ENCODE measurements at places on chromosomes 12 and 14. TPM values are rescaled to one million over a fixed set of nuclear protein-coding genes. Genes with fewer than 3 reads are reported as not detected.

GRCh38 chr12:51320695-51321320 lies 3.2 kb downstream of the BIN2 start:
- peak; percentile 68 for DNase-seq

DNA sequence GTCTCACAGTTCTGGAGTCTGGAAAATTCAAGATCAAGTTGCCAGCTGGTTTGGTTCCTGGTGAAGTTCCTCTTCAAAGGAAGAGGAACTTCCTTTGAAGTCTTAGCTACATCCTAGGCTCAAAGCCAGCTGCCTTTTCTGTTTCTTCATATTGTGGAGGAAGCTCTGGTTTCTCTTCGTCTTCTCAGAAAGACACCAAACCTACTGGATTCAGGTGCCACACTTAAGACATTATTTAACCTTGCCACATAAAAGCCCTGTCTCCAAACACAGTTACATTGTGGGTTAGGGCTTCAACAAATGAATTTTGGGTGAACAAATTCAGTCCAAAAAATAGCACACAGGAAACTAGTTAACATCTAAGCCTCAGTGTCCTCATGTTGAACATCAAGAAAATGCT lies 1019.8 kb downstream of the GALC start:
- no peak for DNase-seq

- DNase-seq = no peak
Measured at GRCh38 chr14:29217813-29218450, 451.3 kb downstream of the FOXG1 start.

GRCh38 chr12:71694099-71694820 lies 8.4 kb downstream of the TMEM19 start:
- no peak for DNase-seq

GRCh38 chr14:90005939-90006530 lies 50.3 kb downstream of the TDP1 start:
- no peak for DNase-seq

GRCh38 chr14:20998674-20999366 lies at the start of gene SLC39A2:
Gene SLC39A2 (plus strand): TSS chr14:20999293. CDS start chr14:20999447, 154 bp downstream.
- DNase-seq = peak; percentile 24

DNA sequence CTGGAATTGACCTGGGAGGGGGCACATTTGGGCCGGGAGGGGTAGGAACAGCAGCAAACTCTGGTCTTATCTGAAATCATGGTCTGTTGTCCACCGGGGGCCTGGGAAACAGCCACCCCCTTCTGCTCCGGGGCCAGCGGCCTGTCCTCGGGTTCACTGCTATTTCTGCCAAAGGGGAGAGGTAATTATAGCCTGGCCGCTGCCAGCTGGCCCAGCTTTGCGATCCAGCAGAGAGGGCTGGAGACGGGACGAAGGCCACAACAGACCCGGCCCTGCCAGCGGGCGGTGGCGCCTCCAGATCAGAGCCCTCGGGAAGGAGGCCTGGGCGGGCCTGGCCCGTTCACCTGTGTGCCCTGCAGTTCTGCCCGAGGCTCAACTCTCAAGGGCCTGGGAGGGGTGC lies at the start of gene C14orf180:
Gene C14orf180, plus strand, starts transcription at position 258 of the 400 bp plus-strand sequence. CDS start 6,667 bp downstream, outside the sequence.
- DNase-seq = no peak

DNA sequence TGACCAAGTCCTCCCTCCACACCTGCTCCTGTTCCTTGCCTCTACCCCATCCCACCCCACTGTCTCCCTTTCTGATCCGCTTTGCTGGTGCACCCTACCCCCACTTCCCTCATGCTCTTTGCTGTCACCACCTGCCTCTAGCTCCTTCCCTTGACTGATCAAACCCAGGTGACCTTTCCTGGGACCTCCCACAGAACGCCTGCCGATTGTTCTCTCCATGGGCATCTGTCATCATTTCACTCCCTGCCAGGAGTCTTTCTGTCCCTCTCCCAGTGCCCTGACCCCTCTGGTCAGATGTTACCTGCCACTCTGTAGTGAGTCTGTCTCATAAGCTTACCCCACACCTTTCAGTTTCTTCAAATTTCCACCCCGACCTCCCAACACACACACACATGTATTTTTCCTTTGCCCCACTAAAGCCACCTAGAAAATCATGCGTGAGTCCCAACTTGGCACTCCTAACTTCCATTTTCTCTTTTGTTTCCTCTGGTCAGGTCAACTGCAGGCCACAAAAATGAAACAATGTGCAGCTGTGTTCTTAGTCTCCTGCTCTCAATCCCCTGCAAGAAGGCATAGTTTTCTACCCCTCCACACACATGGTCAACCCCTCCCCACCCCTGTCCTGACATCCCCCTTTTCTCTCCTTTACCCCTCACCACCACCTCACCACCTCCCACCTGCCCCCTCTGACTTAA lies 229.8 kb downstream of the DPF3 start:
- no peak for DNase-seq

DNA sequence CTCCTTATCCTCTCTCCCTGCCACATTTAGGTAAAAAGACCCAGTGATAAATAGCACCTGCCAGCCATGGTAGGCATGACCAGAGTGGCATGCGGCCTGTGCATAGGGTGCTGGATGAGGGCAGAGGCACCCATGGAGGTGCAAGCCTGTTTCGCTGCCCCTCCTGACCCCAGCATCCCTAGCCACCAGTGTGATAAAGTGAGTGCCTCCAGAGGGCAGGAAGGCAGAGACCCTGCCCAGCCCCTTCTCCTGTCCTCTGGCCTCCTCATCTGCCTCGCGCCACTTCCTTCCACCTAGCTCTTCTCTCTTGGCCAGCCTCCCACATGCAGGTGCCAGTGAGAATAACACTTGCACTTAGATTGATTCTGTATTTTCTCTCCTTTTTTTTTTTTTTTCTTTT lies 108.3 kb upstream of the FUT8 start:
- no peak for DNase-seq

GRCh38 chr12:2970744-2971143 lies 11.5 kb downstream of the TEAD4 start:
- DNase-seq = no peak

DNA sequence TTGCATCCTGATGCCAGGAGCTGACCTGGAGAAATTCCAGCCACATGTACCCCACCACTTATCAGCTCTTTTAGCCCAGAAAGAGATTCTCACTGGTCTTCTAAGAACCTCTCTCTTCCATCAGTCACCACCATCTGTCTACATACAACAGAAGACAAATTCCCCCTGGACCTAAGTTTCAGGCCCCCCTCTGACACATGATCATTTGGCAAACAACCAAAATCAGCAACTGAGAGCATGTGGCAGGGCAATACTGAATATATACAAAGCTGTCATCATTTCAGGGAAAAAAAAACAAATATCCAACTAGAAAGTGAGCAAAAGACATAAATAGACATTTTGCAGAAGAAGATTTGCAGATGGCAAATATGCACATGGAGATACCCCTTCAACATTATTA lies 180.2 kb downstream of the FOXN3 start:
- DNase-seq = no peak

GRCh38 chr12:117854339-117855012 lies 114.3 kb downstream of the KSR2 start:
- DNase-seq = peak; percentile 64

- DNase-seq = no peak
Measured at GRCh38 chr14:103530390-103530789, 1.4 kb downstream of the TRMT61A start.

DNA sequence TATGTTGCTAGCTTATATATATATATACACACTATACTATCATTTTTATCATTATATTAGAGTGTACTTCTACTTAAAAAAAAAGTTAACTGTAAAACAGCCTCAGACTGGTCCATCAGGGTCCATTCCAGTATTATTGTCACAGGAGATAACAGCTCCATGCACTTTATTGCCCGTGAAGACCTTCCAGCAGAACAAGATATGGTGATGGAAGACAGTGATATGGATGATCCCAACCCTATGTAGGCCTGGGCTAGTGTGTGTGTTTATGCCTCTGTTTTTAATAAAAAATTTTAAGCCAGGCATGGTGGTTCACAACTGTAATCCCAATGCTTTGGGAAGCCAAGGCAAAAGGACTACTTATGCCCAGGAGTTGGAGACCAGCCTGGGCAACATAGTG lies 86.2 kb downstream of the GCH1 start:
- DNase-seq = no peak

DNA sequence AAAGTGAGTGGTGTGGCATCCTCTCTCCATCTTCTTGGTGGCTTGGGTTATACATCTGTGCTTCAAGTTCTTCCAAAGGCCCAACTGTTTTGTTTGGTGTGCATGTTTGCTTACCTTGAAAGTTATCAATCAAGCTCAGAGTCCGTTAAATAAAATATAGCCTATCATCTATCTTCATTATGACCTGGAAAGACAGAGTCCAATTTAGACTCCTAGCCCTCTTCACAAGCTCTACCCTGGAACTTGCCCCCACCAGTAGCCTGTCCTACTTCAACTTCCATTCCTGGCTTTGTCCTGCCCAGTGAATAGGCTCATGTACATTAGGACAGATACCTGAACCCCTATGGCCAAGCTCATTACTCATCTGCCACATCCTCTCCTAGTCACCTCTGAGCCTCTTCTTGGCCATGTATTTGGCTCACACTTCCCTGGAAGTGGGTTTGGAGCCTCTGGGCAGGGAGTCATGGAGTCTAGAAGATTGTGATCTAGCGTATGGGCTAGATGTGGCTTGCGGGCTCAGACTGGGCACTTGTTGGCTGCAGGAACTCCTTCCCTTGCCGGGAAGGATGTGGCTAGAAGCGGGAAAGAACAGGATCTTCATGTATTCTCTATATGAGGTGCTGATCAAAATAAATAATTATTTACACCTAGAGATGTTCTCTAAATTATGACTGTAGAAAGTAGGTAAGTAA lies 6.4 kb upstream of the SSTR1 start:
- DNase-seq = no peak

DNA sequence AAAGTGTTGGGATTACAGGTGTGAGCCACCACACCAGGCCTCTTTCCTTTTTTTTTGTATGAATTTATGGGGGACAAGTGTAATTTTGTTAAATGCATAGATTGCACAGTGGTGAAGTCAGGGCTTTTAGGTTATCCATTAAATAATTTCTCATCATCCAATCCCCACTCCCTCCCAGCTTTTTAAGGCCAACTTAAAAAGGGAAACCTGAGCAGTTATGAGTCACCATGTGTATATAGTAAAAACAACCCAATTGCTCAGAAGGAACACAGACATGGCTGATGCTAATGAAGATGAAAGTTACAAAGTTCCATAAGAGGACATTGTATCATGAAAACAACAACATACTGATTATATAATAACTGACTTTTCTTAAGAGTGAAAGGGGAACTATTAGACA lies 25.6 kb upstream of the ARID2 start:
- peak; percentile 10 for DNase-seq

DNA sequence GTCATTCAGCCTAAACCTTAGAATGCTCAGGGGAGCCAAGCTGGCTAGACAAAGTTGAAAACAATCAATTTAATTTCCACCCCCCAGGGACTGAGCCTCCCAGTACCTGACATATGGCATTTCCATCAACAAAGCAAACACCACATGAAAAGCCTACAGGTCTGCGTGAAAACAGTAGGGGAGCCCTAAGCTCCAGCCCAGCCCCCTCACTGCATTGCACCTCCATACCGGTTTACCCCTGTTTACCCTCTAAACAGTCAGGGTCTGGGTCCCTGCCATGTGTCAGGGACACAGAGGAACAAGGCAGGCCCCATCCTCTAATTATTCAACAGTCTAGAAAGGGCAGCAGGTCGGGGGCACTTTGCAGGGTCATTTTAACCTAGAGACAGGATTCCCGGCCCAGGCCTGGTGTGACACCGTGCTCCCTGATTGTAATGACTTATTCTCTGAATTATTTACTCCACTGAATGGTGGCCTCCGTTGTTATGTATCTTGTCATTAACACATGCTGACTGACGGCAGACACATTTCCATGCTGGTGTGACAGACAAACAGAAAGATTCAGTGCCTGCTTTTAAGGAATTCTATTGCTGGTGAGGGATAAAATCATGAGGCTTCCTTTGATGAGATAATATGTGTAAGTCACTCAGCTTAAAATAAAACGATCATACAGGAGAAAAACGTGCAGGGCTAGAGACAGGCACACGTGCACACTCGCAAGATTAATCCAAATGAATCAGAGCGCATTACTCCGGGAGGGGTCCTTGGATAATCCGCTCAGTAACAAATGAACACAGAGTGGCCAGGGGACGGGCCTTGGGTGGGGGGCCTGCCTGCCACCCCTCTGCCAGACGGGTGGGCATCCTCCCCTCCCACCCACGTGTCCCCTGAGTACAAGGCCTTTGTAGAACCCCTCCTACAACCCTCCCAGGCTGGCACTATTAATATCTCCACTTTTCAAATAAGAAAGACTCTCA lies 23.2 kb downstream of the CCDC88C start:
- no peak for DNase-seq

DNA sequence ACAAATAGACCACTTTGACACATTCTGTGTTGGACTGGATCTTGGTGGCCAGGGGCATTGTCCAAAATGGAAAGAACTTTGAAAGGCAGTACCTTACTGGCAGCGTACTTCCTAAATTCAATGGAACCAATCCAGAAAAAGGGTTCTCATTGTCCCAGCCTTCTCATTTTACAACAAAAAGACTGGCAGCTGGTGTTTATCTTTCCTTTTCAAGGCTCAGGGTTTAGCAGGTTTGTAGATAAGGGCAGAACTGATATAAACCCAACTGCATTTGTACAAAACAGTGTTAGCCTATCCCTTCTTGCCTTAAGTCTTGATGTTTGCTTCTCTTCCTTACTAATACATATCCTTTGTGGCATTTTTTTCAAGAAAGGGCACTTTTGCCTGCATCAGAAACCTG lies 7.7 kb downstream of the THAP2 start:
- no peak for DNase-seq

- peak; percentile 52 for DNase-seq
Measured at GRCh38 chr12:52073531-52074381, 4.0 kb downstream of the ATG101 start.

GRCh38 chr12:112031472-112031871 lies 18.2 kb downstream of the ERP29 start:
- DNase-seq = no peak

GRCh38 chr12:129848876-129849275 lies 54.9 kb downstream of the TMEM132D start:
- no peak for DNase-seq

DNA sequence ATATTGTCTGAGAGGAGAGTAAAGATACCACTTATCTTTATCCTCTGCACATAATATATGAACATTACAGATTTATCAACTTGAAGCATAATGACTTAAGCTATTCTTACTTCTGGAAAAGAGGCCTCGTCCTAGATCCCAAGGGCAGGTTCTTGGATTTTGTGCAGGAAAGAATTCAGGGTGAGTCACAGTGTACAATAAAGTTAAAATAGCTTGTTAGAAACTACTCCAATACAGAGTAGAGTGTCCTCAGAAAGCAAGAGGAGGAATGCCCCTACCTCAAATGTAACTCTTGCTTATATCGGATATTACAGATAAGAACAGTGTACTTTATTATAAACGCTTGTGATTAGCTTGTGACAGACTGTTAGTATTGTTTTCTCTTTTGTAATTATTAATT lies 41.9 kb upstream of the ABCC9 start:
- DNase-seq = no peak

Gene KRT78
- not detected for total RNA-seq

Gene DHRS4
- total RNA-seq = 40.5 TPM

Gene ANO2
- total RNA-seq = 0.89 TPM

Gene TGM1
- 0.74 TPM for total RNA-seq

Gene POTEM
- total RNA-seq = not detected

Gene GLS2
- not detected for total RNA-seq

Gene CALCOCO1
- 33.5 TPM for total RNA-seq

Gene OR6C2
- total RNA-seq = not detected

Gene PLEKHG7
- not detected for total RNA-seq

Gene OR6C6
- not detected for total RNA-seq

Gene AMDHD1
- total RNA-seq = 0.43 TPM

Gene LHX5
- not detected for total RNA-seq

Gene PTPRO
- 1.7 TPM for total RNA-seq

Gene CLEC9A
- total RNA-seq = not detected

Gene SMIM41
- not detected for total RNA-seq

Gene OAS1
- 48.0 TPM for total RNA-seq

Gene DDX51
- 3.9 TPM for total RNA-seq
